ENCODE measurements at places on chromosomes 2 and 18. TPM values are rescaled to one million over a fixed set of nuclear protein-coding genes. Genes with fewer than 3 reads are reported as not detected.

Gene SERPINB11
- 8.6 TPM for total RNA-seq

Gene CFAP65
- not detected for total RNA-seq

Gene FAHD2B
- 28.2 TPM for total RNA-seq

DNA sequence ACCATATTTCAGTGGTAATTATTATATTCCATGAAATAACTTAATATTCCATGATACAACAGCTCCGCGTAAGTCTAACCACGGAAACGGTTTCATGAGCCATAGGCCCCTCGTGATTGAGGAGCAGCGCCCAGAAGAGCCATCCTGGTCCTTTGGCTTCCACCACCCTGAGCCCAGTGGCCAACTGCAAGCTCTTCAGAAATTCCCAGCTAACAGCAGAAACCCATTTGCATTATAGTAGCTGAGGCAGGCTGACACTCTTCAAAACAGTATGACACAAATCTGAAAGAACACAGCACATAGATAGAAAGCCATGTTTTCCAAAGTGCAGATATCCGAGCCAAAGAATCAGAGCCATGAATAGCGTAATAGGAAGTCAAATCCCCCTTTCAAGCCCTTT is 120.9 kb upstream of the NFATC1 start:
- no peak for DNase-seq

Gene TMEM178A
- 2.0 TPM for total RNA-seq

Gene CDH7
- total RNA-seq = not detected

DNA sequence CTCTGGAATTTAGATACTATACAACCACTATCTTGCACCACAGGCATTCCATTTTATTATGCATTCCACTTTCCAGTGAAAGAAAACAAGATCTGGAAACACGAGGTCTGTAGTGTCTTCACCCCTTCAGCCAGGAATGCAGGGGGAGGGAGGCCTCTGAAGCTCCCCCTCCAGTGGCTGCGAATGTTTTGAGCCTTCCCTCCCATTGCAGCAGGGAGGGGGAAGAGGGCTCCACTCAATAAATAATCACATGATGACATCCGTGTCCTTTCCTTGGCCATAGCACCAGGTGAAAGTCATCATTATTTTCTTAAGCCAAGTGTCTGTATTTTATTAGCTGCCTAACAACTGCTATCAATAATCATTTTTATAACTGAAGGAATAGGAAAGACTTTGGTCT is 38.6 kb downstream of the ALPK2 start:
- DNase-seq = no peak
